ENCODE measurements at places on chromosomes 5 and 9.

DNA sequence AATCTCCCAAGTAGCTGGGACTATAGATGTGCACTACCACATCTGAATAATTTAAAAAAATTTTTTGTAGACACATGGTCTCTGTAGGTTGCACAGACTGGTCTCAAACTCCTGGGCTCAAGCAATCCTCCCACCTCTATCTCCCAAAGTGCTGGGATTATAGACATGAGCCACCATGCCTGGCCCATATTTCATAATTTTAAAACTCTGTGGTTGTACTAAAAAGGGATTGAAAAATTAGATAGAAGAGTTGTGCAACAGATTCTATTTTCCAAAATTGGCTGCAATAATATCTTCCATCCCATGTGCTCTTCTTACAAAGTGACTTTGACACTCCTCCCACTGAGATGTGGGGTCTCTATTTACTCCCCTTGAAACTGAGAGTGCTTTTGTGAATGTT, 7.6 kb upstream of the UHRF2 start:
- DNase-seq = no peak

DNA sequence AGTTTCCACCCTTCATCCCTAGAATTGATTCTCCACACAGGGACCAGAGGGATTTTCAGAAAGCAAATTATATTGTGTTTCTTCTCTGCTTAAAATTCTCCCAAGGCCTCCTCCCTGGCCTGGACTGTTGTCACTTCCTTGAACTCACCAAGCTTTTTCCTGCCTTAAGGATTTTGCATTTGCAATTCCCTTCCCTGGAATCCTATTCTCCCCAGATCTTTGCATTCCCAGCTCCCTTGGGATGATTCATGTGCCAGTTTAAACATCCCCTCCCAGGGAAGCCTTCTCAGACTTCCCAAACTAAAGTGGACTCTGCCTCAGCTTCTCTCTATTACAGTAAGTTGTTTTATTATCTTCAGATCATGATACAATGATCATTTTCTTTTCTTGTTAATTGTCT, 35.2 kb upstream of the PDE8B start:
- no peak for DNase-seq

- no peak for DNase-seq
Measured at GRCh38 chr5:84115727-84116126, 269.0 kb downstream of the EDIL3 start.

GRCh38 chr5:61162832-61163567, 732 bp upstream of the SMIM15 start:
- no peak for DNase-seq

GRCh38 chr5:14593326-14594021, 11.9 kb downstream of the OTULINL start:
- peak; percentile 8 for DNase-seq

- DNase-seq = no peak
Measured at GRCh38 chr5:168086104-168086610, 205.3 kb upstream of the WWC1 start.

- no peak for DNase-seq
Measured at GRCh38 chr9:29793970-29794369, 2220.7 kb upstream of the C9orf72 start.

- DNase-seq = no peak
Measured at GRCh38 chr9:23693374-23693773, 132.7 kb downstream of the ELAVL2 start.

DNA sequence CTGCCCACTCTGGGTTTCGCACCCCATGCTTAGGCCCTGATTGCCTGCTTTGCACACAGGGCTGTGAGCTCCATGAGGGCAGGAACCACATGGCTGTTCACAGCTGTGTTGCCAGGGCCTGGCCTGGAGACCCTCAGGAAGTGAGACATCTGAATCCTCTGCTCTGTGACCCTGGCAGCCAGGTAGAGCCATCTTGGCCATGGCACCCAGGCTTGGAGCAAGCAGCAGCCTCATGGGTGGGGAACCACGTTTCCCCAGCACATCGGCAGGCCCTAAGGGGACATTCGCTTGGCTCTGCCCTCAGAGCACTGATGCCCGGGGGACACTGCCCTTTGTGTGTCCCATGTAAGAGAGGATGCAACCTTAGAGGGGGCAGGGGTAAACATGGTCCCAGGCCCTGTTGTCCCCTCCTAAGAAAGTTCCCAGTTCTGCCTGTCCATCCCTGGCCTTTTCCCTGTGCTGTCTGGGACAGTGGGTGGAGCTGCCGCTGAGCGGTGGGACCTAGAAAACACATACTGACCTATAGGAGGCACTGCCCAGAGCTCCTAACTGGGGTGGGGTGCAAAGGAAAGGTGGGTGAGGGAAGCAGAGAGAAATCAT, 144.1 kb upstream of the IER5L start:
- DNase-seq = no peak

DNA sequence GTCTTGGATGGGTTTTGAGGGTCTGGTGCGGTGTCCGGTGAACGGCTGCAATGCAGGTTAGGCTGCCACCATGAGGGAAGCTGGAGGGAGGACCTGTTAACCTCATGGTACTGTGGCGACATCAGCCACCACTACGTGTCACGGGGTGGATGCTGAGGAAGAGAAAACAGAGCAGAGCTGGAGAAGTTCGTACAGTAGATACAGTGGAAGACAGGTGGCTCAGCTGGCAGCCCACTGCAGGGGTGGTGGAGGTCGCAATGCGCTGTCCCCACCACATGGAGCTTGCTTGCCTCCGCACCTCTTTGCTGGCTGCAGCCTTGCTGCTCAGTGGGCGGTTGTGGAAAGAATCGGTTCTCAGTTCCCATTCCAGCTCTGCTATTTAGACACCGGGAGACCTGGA, 2.8 kb downstream of the DCANP1 start:
- DNase-seq = no peak

- no peak for DNase-seq
Measured at GRCh38 chr5:107218457-107219193, 452.1 kb downstream of the EFNA5 start.

DNA sequence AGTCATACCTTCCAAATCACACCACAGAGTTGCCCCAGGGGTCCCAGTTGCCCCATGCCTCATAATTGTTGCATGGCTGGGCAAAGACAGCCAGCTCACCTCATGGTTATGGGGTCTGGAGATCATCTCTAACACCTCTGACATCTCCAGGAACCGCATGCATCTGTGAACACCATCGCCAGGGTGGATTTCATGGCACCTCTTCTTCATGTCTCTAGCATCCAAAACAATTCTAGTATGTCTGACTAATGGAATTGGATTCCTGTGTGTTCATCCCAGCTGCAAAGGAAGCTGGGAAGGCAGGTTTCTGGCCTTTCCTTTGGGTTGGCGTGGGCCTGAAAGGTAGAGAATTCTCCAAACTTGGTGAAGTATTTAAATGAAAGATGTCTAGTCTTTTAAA, 122.3 kb upstream of the ABCA1 start:
- DNase-seq = no peak

DNA sequence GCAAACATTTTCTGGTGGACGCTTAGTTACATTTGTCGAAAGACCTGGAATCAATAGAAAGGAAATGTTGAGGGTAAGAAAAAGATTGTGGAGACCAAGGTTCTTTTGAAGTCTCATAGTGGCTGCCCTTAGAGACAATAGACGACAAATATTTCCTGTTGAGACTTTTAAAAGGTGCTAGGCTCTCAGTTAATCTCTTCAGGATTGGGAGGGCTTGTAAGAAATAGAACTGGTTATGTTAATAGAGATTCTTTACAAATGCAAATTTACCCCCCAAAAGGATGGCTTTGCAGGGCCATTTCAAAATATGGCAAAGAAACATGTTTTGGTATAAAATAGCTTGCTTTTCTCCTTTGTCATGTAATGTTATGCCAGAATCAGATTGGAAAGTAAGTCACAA, 428.2 kb upstream of the CTNND2 start:
- no peak for DNase-seq

- DNase-seq = no peak
Measured at GRCh38 chr5:56791396-56791795, 24.0 kb upstream of the MAP3K1 start.

GRCh38 chr5:127582773-127583370, 65.4 kb downstream of the PRRC1 start:
- DNase-seq = no peak

DNA sequence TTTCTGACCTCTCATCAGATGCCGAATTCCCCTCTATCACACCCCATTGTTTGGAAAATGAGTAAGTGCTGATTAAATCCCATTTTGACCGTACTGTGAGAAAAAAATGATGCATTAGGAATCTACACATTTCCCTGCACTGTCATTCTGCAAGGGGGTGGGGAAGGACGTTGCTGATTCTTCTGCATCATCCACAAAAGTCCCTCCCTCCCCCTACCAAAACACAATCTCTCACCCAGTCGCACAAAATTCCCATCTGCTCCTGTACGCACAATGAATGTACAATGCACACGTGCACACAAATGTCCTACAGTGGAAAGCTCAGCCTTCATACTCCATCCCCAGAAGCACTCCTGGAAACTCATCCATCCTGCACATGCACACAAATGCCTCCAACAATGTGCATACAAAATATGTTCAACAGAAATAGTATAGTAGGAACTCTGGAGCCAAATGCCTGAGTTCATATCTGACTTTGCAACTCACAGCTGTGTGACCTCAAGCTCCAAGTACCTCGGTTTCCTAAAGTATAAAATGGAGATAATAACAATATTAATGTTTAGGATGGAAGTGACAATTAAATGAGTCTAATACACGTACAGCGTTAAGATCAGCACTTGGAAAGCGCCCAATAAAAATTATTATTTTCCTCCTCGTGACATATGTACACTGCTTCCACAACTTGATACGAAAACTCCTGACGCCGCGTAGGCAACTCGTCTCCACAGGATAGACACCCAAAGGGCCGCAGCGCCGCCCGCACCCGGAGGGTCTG, 809 bp downstream of the TNIP1 start:
- no peak for DNase-seq

GRCh38 chr9:92312887-92313623, 12.1 kb downstream of the NOL8 start:
- no peak for DNase-seq

GRCh38 chr9:14198047-14198840, 115.7 kb downstream of the NFIB start:
- no peak for DNase-seq

GRCh38 chr5:135600152-135600570, 21.4 kb upstream of the CXCL14 start:
- no peak for DNase-seq

GRCh38 chr5:138336952-138337684, 948 bp upstream of the FAM53C start:
- DNase-seq = no peak

- no peak for DNase-seq
Measured at GRCh38 chr5:134439210-134439654, 27.6 kb upstream of the CDKN2AIPNL start.

GRCh38 chr9:5643005-5643624, 14.2 kb downstream of the RIC1 start:
- DNase-seq = no peak

DNA sequence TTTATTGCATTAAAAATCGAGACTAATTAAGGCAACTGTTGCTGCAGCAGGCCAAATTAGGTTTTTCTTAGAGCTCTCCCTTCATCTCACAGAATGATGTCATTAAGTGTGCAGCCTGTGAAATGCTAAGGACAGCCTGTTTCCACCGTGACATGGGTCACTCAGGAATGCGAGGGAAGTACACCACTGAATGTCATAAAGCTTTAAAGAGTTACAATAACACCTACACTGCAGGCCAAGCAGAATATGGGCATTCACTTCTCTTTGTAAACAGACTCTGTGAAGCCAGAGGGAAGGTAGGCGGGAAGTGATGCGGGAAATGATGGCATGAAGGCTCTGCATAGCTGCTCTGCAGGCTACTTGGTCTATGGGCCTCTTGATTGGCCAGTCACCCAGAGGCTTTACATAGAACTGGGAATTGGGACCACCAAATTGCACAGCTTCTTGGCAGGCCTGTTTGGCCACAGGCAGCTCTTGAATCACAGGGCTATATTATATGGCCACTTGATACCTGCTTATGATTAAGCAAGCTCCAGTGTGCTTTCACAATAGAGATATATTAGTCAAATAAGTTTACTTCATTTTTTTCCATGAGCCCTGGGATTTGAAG, 28.4 kb upstream of the AOPEP start:
- DNase-seq = no peak

DNA sequence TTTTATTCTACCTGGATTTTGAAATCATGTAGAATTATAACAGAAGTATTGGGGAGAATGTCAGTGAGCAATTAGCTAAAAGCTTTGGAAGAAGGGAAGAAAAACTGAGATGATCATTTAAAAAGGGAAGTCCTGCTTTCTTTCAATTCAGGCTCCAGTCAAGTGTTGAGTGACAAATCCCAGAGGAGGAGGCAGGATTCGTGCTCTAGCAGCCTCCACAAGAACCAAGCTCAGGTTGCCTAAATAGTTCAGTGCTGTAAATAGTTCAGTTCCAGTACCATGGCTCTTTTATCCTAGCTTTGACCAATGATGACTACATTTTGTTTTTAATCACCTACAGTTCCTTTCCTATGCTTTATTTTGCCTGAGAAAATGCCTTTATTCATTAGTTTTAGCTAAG, 204.9 kb upstream of the NREP start:
- DNase-seq = no peak

- DNase-seq = peak; percentile 49
Measured at GRCh38 chr5:150783422-150783928, 4.9 kb downstream of the SMIM3 start.

DNA sequence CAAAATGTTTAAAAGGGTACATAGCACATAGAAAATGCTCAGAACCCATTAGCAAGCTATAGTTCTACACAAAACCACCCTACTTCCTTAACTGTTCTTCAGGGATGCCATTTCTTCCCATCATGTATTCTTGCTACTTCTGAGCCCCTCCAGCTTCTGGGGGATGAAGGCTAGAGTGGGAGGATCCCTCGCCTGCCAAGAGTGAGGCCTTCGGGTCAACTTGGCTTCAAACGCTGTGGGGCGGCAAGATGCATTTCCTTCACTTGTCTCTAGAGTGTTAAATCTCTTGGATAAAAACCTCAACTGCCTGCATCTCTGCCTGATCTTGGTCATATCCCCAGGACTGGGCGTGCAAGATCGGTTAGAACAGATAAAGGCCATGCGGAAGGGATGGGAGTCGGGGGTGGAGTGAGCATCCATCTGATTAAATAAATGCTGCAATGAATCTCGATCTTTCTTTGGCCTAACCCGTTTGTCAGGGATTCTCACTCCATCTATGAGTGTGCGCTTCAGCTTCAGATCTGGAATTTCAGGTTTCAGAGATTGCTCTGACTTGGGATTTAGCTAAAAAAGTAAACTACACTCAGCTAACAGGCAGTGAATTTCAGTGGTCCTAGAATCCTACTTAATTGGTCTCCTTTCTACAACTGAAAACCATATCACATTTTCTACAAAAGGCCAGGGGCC, 118.0 kb upstream of the PANK3 start:
- no peak for DNase-seq

- no peak for DNase-seq
Measured at GRCh38 chr9:122866079-122866478, 37.7 kb upstream of the PDCL start.
